GM04504 (cell line): ENCODE measurements at places on chromosomes 2 and 18.

DNA sequence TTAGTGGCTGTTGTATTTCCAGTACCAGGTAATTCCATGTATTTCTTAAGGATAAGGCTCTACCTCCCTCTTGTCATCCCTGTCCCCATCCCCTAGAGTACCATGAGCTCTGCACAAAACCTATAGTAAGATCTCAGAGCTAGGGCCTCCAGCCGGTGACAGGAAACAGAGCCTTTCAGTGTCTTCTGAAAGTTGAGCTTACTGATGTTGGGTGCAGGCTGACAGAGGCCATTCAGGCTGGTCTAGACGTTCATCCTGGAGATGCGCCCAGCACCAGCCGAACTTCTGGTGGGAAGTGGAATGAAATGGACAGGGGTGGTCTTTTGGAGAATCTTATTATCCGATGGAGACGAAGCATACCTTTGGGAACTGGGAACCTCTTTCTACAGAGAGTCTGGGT lies 16.7 kb upstream of the LYPD6B start:
- no peak for DNase-seq

- no peak for DNase-seq
Observed at GRCh38 chr2:165060411-165060810, 105.1 kb upstream of the SLC38A11 start.

DNA sequence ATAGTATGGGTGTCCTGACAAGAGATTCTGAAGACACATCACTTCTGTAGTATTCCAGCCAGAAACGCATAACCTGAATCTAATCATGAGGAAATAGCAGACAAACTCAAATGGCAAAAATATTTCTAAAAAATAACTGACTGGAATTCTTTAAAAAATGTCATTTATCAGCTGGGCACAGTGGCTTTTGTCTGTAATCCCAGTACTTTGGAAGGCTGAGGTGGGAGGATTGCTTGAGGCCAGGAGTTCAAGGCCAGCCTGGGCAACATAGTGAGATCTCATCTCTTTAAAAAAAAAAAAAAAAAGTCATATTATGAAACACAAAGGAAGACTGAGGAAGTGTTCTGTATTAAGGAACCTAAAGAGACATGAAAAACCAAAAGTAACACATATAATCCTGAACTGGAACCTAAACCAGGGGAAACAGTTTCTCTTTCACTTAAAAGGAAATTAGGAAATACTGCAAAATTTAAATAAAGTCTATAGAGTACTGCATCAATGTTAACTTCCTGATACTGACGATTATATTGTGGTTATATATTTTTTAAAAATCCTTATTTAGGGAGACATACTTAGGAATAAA lies 29.9 kb downstream of the SESTD1 start:
- no peak for DNase-seq

DNA sequence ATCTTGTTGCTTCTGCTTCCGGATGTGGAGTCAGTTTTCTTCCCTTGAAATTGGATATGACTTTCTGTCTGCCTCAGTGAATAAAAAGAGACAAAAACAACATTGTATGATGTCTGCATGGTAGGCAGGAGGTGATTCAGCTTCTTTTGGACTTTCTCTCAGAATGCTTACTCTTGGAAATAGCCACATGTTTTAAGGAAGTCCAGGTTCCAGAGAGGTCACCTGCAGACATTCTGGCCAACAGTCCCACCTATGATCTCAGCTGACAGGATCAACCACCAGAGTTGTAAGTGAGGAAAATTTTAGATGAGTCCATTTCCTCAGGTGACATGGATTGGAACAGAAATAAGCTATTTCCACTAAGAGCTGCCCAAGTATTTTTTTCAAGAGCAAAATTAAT lies 508.7 kb upstream of the FAM98A start:
- DNase-seq = no peak

DNA sequence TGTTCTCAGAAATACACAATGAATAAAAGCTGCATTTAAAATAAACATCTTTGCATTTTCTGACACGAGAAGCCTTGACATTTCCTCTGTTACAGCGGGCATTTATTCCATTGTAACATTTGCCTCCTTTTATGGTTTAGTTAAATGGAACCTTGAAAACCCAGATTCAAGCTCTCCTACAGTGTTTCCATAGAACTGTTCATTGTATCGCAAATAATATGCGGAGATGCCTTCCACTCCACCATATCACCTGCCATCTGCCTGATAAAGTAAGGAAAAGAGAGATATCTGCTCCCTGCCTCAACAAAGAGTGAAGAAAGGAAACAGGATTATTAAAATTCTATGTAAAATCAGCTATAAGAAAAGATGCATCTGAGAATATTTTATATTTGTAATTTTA lies 69.8 kb downstream of the CDH19 start:
- DNase-seq = no peak
